ENCODE measurements at places on chromosomes 2 and 18.

GRCh38 chr2:108364676-108365297 lies 13.0 kb upstream of the SULT1C4 start:
- no peak for DNase-seq

GRCh38 chr2:217363470-217363869 lies 503.6 kb upstream of the TNP1 start:
- no peak for DNase-seq

- DNase-seq, result no peak
These were observed 374.7 kb upstream of the FIGN start for GRCh38 chr2:164110515-164110914.

- no peak for DNase-seq
These were observed 98.7 kb downstream of the MMADHC start for GRCh38 chr2:149488706-149489440.

DNA sequence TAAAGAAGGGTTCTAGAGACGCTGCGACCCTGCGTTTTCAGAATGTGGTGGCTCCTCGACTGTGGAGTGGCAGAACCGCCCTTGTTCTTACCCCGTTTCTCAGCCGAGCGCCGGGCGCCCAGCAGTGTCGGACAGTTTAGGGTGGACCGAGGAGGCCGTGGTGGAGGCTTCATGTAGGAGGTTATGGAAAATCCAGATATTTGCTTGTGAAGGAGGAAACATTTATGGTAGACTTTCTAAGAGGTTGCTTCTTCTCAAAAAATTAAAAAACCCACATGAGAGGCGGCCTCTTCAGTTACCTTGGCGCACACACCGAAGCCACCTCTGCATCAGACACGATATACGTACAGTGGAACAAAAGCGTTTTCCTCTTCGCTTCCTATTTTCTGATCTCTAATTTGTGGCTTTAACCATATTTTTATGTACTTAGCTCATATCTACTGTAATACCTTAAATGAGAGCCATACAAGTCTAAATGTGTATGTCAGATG lies 120.8 kb downstream of the NFATC1 start:
- DNase-seq, result no peak

GRCh38 chr18:42742474-42742873 lies 373.0 kb downstream of the RIT2 start:
- no peak for DNase-seq

- DNase-seq, result no peak
These were observed 61.9 kb downstream of the EIF5B start for GRCh38 chr2:99399063-99399462.
